ENCODE measurements at places on chromosomes 1 and 21.

DNA sequence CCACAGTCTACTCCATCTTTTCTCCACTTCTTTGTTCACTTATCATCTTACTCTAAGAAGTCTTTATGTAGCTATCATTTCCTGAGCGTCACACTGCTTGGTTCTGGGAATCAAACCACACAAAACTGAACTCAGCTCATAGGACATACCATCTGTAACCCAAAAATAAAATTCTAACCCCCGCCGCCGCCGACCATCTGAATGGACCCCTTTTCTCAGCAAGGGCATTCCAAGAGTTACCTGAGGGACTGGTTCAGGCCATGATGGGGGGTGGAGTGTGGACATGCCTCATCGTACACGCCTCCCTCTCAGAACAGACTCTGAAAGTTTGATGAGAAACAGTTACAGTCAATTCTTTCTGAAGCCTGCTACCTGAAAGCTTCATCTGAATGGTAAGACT, 12.6 kb upstream of the CHI3L2 start:
- DNase-seq: peak; percentile 58

GRCh38 chr1:19219451-19219850, 9.4 kb upstream of the UBR4 start:
- no peak for DNase-seq

DNA sequence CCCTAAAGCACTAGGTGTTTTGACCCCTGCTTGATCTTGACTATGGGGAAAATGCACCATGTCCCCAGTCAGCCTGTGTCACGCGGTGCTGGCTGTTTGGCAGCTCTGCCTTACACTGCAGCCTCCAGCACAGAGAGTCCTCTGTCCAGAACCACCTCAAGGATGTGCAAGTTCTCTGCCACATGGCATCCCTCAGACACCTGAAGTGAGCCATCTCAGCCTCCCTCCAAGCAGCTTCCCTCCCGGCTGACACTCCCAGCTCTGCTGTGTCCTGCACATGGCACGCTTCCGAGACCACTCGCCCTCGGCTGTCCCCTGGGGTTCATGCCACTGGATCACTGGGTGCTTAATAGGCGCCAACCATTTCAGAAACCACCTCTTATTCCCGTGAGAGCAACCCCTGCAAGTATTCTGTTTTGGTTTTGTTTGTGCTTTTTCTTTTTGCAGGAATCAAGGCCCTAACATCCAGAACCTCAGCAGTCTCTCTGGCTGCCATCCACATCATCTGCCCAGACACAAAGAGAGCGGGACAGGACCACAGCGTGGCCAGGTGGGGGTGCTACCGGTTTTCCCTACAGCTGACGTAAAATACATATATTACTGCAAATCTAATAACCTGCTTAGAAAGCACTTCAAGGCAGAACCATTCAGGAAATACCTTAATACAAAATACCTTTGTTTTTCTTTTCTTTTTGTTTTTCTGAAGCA, 45.7 kb downstream of the CAPZB start:
- peak; percentile 34 for DNase-seq

- DNase-seq: no peak
Measured at GRCh38 chr21:26756491-26757159, 88.6 kb downstream of the ADAMTS1 start.

- no peak for DNase-seq
Measured at GRCh38 chr1:147292012-147292411, 49.5 kb downstream of the CHD1L start.

GRCh38 chr1:37342736-37343135, 131.6 kb upstream of the ZC3H12A start:
- DNase-seq: no peak

- no peak for DNase-seq
Measured at GRCh38 chr21:36005018-36005417, 55.3 kb downstream of the SETD4 start.

- DNase-seq: no peak
Measured at GRCh38 chr1:44590475-44590874, 83.8 kb downstream of the TMEM53 start.
